Myocyte (in vitro differentiated cells): ENCODE measurements at places on chromosomes 16 and 17. TPM values are rescaled to one million over a fixed set of nuclear protein-coding genes. Genes with fewer than 3 reads are reported as not detected.

Gene IGFALS
- not detected in 2 replicates for total RNA-seq

Gene KRTAP4-6
- total RNA-seq, result not detected in 2 replicates

Gene MRC2
- 143 and 161 TPM in 2 replicates for total RNA-seq

Gene YBX2
- total RNA-seq, result 4.1 and 9.6 TPM in 2 replicates

Gene HSD17B2
- 4.1 and 6.0 TPM in 2 replicates for total RNA-seq

Gene TBC1D3C
- 1.2 and 1.6 TPM in 2 replicates for total RNA-seq

Gene CCL8
- total RNA-seq, result not detected in 2 replicates

Gene PIRT
- total RNA-seq, result not detected in 2 replicates

Gene NLGN2
- 5.7 and 7.2 TPM in 2 replicates for total RNA-seq

Gene ASPHD1
- 3.9 and 4.0 TPM in 2 replicates for total RNA-seq
